ENCODE measurements at places on chromosomes 4 and X.

- DNase-seq = no peak
These were observed 727.6 kb upstream of the MAGEB2 start for GRCh38 chrX:29487714-29488113.

DNA sequence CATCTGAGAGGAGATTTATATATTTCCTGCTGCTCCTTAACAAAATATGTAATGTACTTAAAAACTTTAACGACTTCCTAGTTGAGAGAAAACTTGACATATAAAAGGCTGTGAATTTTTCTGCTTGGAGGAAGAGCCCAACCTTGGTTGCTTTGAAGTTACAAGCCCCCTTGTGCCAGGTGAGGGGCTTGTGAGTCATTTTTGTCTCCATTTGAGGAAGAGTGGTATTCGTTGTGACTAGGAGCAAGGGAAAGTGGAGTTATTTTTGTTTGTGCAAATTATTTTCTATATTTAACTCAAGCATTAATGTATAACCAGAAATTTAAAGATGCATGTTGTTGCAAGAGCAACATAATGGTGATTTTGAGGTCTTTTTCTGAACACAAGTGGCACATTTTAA lies 99.0 kb upstream of the DDX3X start:
- DNase-seq = no peak

DNA sequence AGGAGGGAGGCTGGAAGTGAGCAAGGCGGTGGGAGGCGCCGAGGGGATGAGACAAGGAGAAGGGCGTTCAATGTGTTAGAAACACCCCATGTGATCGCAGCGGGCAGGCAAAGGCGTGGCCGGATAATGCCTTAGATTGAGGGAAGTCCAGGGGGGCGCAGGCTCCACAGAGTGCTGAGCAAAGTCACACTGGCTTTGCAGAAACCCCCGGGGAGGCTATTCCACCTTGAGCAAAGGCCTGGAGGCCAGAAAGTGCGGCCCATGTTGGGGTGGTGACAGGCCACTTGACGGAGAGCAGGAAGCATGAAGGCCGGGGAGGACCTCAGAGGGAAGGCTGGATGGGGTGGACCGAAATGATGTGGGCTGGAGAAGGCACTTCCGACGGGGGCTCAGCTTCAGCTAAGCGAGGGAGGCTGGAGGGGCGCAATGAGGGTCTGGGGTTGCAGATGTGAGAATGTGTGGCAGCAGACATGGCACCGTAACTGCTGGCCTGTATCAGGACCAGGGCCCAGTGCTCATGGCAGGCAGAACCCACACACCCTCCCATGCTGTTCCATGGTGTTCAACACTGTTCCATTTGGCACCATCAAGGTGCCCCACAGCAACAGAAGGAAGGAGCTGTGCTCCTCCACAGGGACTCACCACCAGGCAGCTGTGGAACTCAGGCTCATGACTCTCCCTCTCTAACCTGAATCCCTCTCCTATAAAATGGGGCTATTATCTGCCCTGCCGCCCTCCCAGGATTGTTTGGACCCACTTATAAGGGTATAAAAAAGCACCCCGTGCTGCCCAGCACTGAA lies 50.3 kb downstream of the HMX1 start:
- DNase-seq = no peak

DNA sequence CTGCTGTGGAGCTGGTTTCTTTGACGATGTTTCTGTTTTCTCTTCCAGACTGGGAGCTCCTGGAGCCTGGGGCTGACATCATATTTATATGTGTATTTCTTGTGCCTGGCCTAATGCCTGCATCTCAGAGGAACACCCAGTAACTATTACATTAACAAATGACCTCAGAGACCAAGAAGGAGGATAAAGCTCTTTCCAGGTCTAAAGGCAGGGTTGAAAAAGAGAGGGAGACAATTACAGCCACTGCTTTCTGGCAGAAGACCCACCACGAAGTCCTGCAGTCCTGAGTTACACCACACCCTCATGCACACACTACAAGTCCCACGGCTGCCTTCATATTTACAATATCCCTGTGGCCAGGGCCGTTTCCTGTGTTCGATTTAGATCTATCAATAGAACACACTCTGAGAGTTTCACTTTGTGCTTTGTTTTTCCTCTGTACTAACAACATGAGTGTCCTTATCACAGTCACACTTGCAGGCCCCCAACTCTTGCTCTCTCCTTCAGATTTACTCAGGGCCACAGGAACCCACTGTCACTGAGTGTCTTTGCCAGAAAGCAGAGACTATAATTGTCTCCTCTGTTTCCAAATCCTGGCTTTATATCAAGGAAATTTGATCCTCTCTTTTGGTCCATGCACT lies 535.5 kb downstream of the MID1IP1 start:
- no peak for DNase-seq

DNA sequence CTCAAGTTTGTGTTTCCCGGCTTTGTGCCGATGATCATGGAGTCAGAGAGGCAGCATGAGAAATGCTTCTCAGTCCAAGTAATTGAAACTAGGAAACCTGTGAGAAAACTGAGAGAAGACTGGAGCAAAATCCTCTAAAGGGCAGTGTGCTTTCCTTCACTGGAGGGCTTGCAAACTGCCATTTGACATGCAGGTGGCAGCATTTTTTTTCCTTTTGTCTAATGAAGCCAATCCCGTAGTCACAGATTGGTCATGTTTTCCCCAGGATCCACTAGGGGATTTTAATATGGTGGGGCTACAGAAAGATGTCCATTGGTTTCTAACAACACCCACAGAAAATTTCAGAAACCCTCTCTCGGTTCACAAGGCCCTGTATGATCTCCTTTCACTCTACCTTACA lies 117.4 kb upstream of the NUDT10 start:
- DNase-seq = no peak

- DNase-seq = no peak
These were observed 230.2 kb upstream of the STK26 start for GRCh38 chrX:131792789-131793462.

GRCh38 chr4:84965553-84966381 lies 723 bp downstream of the WDFY3 start:
- DNase-seq = no peak

- DNase-seq = no peak
These were observed 253.2 kb downstream of the SPRY1 start for GRCh38 chr4:123649645-123650391.

DNA sequence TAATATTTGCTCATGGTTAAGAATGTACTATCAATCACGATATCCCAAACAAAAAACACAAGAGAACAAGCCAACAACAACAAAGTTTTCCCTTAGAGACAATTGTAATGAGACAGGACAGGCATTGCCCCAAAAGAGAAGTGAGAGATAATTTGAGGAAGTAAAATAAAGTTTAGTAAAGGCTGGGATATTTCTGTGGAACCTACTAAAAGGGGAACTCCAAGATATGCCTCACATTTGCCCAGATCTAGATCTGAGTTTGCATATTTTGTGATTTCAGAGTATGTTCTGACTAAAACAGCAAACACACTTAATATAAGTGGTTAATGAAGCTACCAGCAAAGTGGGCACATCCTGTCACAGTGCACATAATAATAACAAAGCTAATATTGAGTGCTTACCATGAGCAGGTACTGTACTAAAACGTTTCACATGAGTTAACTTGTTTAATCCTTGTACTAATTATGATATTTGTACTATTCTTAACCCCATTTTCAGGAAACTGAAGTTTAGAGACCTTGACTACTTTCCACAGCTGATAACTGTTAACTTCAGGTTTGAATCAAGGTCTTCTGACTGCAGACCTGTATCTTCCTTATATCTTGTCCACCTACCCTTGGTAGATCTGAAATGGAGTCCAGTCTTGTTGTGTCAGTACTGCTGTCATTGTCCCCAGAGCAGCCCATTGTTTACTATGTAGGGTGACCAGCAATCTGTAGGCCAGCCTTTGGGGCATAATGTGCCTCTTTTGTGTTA lies 26.0 kb upstream of the BMP2K start:
- DNase-seq = no peak

Measured in activated CD4-positive, alpha-beta T cell treated with anti-CD3 and anti-CD28 coated beads, Interleukin-2, amount 50 U/mL, for 4 hours (primary cell).